ENCODE measurements at places on chromosomes 3 and 15.
A peak's percentile ranks its signal among the peaks of the same experiment; 100 is the strongest.

DNA sequence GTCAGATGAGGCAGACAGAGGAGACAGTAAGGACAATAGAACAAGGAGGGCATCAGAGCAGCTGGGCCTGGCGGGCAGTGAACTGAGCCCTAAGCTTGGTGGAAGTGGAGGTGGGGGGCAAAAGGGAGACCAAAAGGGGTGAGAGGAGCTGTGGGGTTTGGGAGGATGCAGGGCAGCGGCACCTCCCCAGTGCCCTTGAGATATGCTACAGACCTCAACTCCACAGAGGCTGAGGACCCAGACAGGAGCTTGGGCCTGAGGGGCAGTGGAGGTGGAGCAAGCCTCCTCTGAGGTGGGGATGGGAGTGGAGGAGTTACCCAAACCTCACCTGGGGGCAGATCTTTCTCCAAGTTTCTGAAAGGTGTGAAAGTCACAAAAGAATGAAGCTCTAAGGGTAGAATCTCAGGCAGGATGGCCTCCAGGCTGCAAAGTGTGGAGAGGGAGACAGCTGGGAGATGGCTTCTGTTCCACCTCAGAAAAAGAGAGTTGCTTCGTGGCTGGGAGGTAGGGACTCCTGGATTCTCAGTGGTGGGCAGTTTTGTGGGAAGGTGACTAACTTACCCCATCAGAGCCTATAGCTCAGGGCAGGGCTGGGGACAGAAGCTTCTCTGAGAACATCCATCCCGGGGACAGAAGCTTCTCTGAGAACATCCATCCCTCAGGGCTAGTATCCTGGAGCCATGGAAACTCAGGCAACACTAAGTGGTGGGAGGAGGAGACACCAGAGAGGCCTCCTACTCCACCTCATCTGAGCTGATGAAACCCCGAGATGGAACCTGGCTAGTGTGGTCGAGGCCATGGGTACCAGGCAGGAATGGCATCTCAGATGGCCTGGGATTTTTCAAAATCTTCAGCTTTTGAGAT is 2.3 kb upstream of the CLK3 start:
- DNase-seq, result no peak

GRCh38 chr15:74683758-74684157 is 12.1 kb downstream of the EDC3 start:
- DNase-seq, result no peak

GRCh38 chr3:45017821-45018220 is 8.3 kb upstream of the CLEC3B start:
- no peak for DNase-seq

GRCh38 chr3:127707851-127708411 is 35.2 kb downstream of the ABTB1 start:
- no peak for DNase-seq

GRCh38 chr3:73431183-73431900 is 193.4 kb downstream of the PDZRN3 start:
- DNase-seq, result peak; percentile 69

GRCh38 chr3:33145901-33146580 is 32.2 kb downstream of the CRTAP start:
- no peak for DNase-seq

DNA sequence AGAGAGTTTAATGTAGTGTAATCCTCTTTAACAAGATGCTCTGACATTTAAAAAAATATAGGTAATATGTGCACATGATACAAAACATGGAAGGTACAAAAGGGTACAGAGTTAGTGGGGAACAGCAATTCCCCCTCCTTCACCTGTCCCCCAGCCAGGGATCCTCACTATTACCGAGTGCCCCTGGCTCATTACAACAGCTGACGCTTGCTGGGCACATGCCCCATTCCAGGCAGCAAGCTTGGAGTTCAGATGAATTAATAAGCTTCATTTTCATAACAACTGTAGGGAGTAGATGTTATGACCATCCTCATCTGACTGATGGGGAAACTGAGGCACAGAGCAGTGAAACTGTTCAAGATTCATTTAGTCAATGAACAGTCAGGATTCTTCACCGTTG is 41.2 kb downstream of the PCSK6 start:
- DNase-seq, result no peak

- no peak for DNase-seq
Measured at GRCh38 chr15:69658411-69658945, 205.9 kb downstream of the RPLP1 start.

DNA sequence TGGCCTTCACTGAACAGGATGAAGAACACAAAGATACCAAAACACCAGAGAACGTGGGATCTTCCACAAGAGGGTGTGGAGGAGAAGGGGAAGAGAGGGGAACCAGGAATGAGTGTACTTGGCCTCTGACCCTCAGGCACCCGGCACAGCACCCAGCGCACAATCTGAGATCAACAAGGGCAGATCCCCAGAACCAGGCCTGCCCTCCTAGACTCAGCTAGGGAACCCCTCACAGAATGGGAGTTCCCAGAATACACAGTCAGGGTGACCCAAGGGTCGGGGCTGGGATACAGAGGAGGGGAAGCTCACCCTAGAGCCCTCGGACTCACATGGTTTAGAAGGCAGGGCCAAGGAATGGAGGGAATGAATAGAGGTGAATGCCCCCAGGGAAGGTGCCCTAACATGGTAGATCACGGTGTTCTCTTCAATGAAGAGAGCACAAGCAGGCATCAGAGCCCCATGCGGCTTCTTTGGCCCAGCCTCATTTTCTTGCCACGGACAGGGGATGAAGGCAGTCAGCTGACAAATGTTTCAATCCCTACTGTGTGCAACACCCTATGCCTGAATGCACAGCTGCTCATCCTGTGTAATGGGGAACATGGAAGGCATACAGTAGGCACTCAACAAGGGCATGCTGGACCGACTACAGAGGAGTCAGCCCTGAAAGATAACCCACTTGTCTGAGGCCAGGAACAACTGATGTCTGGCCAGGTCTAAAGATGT is 13.1 kb downstream of the BMF start:
- DNase-seq, result no peak

- DNase-seq, result no peak
Measured at GRCh38 chr3:172676196-172676922, 34.5 kb downstream of the NCEH1 start.

- DNase-seq, result no peak
Measured at GRCh38 chr3:106825962-106826605, 551.2 kb upstream of the CCDC54 start.

DNA sequence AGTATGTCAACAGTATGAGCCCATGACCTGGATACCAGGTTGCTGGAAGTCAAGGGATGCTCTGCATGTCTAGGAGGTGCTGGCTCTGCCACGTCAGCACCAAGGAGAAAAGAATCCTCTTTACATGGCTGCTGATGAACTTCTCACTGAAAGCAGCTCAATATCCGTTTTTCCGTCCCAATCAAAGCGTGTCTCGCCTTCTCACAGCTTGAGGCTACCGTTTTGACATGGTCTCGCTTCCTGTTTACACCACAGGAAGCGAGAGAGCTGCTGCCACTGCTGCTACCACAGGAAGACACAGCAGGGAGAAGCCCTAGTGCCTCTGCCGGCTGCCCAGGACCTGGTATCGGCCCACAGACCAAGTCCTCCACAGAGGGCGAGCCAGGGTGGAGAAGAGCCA is 27.3 kb downstream of the STARD5 start:
- no peak for DNase-seq

GRCh38 chr3:64049136-64049535 is 25.8 kb upstream of the PSMD6 start:
- DNase-seq, result no peak

DNA sequence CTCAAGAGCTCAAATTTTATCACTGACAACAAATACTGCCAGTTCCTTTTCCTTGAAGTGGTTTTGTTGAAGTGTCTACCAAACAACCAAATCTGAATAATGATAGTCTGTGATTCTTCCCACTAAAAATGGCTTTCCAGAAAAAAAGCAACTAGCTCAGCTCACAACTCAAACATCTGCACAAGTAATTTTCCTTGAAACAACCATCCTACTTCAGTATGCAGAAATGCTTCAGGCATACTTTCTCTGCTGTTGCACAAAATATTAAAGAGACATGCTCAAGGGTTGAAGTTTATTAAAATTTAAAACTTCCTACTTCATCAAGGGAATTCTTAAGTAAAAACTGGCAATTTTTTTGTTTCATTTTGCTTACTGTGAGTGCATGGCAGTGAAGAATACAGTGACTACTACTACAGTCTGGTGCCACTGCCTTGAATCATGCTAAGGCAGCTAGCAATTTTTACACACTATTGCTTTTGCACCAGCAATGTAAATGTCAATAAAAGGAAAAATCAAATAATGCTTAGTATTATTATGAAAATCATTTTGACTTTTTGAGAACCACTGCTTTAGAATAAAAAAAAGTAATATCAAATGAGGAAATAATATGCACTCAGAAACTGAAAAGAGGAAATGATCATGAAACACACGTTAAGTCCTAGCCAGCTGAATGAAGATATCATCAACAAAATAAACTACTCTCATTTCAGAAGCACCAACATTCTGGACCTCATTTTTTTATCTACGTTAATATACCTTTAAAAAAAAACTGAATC is 33.6 kb downstream of the VPS13C start:
- no peak for DNase-seq

GRCh38 chr15:97566961-97567360 is 393.5 kb upstream of the ARRDC4 start:
- DNase-seq, result no peak

DNA sequence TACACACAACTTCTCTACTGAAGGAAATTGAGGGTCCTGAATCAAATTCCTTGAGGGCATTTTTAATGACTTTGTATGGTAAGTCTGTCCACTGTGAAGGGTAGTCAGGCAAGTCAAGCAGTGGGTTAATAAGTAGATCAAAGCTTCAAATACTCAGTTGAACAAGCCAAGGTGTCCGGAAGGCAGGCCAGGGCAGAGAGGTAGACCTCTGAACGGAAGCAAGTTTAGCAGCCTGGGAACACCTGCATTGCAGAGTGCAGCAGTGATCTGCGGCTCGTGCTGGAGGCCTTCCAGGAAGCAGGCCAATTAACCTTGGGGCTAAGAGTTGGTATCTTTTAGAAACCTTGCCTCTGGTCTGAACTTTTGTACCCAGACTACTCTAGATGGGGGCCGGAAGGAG is 143.8 kb downstream of the LRTM1 start:
- DNase-seq, result no peak

DNA sequence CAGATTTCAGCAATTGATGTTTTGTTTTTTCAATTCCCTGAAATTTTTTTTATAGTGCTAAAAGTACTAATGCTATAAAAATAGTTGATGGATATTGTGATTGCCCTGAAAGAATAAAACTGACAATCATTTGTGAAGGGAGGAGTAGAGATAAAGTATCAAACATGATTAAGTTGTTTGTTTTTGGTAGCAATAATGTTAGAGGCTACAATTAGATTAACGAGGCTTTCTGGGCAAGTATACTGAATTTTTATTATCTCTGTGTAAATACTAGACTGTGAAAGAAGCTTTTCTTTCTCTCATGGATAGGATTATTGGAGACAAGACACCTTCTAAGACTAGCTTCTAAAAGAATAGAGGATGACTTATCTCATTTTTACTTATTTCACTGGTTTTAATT is 15.6 kb downstream of the NR1D2 start:
- peak; percentile 2 for DNase-seq

GRCh38 chr3:176692966-176693785 is 504.1 kb downstream of the TBL1XR1 start:
- DNase-seq, result no peak

DNA sequence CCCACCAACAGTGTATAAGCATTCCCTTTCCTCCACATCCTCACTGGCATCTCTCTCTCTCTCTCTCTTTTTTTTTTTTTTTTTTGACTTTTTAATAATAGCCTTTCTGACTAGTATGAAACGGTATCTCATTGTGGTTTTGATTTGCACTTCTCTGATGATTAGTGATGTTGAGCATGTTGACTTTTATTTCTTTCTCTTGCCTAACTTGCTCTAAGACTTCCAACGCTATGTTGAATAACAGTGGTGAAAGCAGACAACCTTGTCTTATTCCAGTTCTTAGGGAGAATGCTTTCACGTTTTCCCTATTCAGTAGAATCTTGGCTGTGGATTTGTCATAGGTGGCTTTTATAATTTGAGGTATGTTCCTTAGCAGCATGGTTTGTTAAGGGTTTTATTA is 249.4 kb upstream of the MDFIC2 start:
- DNase-seq, result no peak

- DNase-seq, result no peak
Measured at GRCh38 chr3:184157206-184157605, 2.0 kb downstream of the DVL3 start.

- DNase-seq, result no peak
Measured at GRCh38 chr3:141414800-141415462, 46.6 kb downstream of the ZBTB38 start.

DNA sequence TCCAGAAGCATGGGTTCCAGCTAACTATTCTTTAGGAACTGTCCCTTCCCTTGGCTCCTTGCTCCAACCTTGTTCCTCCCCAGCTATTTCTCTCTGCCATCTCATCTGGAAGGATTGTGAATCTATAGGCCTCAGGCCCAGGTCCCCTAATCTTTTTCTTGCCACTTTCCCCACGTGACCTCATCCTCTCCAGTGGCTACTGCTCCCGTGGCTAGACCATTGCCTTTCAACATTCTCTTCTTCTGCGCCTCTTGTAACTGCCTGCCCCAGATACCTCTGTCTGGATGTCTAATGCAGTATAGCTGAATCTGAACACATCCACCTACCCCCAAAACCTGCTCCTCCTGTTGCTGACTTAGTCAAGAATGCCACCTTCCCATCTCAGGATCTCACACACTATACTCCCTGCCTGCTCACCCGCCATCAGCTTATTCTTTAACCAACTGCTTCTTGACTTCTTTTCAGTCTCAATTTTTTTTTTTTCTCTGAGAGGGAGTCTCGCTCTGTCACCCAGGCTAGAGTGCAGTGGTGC is 5.2 kb downstream of the GPX1 start:
- DNase-seq, result no peak

GRCh38 chr3:138921316-138922292 is 25.3 kb downstream of the FOXL2 start:
- no peak for DNase-seq

DNA sequence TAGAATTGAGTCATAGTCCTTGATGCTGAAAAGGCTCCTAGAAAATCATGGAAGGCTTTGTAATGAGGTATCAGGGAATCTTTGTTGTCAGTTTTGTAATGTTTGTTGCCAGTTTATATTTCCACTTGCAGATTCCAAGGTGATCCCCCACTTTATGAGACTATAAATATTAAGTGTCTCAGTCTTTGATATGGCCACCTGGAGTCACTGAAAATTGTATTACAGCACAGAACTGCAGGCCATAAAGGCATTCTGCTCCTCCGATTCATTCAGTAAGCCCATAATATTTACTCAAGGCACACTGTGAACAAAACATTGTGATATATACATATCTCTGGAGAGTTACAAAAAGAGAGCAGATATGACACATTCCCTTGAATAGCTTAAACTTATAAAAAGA is 457.8 kb upstream of the ZNF385D start:
- no peak for DNase-seq

All from NCI-H1092 treated with DMSO at 0.1 percent for 48 hours (cell line).